Esophagus muscularis mucosa (tissue), 4 donors: ENCODE measurements at places on chromosomes 6 and 20. TPM values are rescaled to one million over a fixed set of nuclear protein-coding genes. Genes with fewer than 3 reads are reported as not detected.

The DACT2 gene
- total RNA-seq, result 1.4 TPM

- no peak for DNase-seq
- H3K27me3 ChIP-seq, result no peaks in the 10 kb centered on the region
- H3K4me1 ChIP-seq, result no peaks in the 10 kb centered on the region
- no peak overlapping the region for H3K27ac ChIP-seq
- no peaks in the 10 kb centered on the region for H3K36me3 ChIP-seq
Observed at GRCh38 chr6:11113038-11113437, 1.5 kb upstream of the ERVFRD-1 start.

GRCh38 chr6:71301546-71301945, 12.9 kb downstream of the OGFRL1 start:
- no peak for DNase-seq
- no peaks in the 10 kb centered on the region for H3K27me3 ChIP-seq
- no peaks in the 10 kb centered on the region for H3K4me1 ChIP-seq
- H3K4me3 ChIP-seq, result no peak overlapping the region
- H3K36me3 ChIP-seq, result peaks cover 4% of the 10 kb centered on the region

The SFTA2 gene
- 1.1 TPM for total RNA-seq

DNA sequence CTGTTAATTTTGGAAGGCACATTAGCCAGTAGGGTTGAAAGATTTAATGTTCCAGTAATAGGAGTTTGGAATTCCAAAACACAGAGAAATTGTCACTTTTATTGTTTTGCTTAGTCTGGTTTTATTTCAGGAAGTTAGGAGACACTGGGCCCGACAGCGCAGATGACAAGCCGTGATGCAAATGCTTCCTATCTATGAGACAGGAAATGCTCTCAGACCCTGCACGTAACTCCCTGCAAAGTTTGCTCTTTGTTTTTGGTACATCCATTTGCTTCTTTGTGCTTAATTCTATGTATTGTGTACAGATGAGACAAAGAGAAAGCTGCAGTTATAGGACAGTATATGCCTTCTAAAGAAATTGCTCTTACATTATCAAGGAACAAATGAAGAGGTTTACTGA, 201.6 kb upstream of the SGK1 start:
- H3K27ac ChIP-seq, result peak overlapping the region; percentile 67
- no peak for DNase-seq
- peaks cover 23% of the 10 kb centered on the region for H3K4me1 ChIP-seq
- no peak overlapping the region for H3K4me3 ChIP-seq

The GTSF1L gene
- not detected for total RNA-seq

The NKAIN4 gene
- 0.45 TPM for total RNA-seq

DNA sequence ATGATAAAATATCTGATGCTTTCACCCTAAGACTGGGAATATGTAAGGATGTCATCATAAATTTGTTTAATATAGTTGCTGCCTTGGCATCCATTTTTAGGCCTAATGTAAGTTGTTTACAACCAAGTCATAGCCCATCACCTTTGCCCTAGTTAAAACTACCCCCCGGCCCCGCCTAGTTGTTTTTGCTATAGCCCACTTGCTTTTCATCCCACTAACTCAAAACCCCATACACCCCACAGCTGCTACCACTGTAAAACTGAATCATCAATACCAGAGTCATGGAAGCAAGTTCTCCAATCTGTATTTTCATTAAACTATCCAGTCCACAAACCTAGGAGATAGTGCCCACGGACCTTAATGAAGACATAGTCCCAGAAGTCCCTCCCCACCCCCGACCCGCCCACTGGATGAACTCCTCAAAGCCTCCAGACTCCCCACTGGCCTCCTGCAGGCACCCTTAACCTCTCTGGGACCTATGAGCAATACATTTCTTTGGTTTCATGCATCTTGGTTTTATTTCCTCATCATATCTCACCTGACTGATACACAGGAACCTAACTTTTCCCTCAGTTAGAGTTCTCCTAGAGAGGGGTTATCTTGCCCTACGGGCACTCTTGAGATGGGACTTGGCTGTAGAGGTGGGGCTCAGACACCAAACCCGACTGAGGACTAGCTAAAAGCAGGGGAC, 12.5 kb upstream of the ZDHHC14 start:
- H3K4me3 ChIP-seq, result no peak overlapping the region
- DNase-seq, result no peak
- H3K27ac ChIP-seq, result no peak overlapping the region
- H3K36me3 ChIP-seq, result no peaks in the 10 kb centered on the region
- H3K4me1 ChIP-seq, result no peaks in the 10 kb centered on the region
- no peaks in the 10 kb centered on the region for H3K27me3 ChIP-seq

DNA sequence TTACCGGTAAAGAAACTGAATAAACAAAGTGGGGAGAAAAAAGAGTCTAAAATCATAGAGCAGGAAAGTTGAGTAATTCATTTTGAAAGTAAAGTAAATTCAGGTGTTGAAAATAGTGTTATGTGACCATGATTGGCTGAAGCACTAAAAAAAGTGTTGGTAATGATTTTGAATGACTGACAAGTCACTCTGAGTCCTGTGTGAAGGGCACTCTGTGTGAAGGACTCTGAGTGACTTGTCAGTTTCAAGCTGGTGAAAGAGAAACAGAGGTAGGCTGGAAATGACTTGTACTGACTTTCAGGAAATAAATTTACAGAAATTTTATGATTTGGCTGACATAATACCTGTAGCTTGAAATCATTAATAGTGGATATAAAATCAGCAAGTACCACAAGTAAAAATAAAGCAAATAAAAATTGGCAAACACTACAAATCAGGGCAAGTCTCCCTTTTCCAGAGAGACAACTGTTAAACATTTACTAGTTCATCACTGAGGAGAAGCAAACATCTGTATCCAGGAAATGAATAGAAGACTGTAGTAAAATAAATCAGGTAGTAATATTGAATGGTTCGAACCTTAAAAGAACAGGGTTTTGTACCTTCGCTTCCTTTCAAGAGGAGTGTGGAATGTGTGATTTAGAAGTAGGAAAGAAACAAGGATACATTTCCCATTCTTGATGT, 630.6 kb downstream of the GRIK2 start:
- no peaks in the 10 kb centered on the region for H3K27me3 ChIP-seq
- no peaks in the 10 kb centered on the region for H3K36me3 ChIP-seq
- H3K4me3 ChIP-seq, result no peak overlapping the region
- DNase-seq, result no peak
- H3K27ac ChIP-seq, result no peak overlapping the region

- no peaks in the 10 kb centered on the region for H3K36me3 ChIP-seq
- no peak overlapping the region for H3K4me3 ChIP-seq
- no peak overlapping the region for H3K27ac ChIP-seq
- no peak for DNase-seq
- peaks cover 42% of the 10 kb centered on the region for H3K4me1 ChIP-seq
Observed at GRCh38 chr6:46353528-46353927, 137.7 kb downstream of the RCAN2 start.

- H3K36me3 ChIP-seq, result no peaks in the 10 kb centered on the region
- H3K27me3 ChIP-seq, result no peaks in the 10 kb centered on the region
- no peaks in the 10 kb centered on the region for H3K4me1 ChIP-seq
- no peak overlapping the region for H3K27ac ChIP-seq
Observed at GRCh38 chr6:44332585-44332984, 9.9 kb upstream of the SPATS1 start.

The BPIFB1 gene
- total RNA-seq, result not detected

DNA sequence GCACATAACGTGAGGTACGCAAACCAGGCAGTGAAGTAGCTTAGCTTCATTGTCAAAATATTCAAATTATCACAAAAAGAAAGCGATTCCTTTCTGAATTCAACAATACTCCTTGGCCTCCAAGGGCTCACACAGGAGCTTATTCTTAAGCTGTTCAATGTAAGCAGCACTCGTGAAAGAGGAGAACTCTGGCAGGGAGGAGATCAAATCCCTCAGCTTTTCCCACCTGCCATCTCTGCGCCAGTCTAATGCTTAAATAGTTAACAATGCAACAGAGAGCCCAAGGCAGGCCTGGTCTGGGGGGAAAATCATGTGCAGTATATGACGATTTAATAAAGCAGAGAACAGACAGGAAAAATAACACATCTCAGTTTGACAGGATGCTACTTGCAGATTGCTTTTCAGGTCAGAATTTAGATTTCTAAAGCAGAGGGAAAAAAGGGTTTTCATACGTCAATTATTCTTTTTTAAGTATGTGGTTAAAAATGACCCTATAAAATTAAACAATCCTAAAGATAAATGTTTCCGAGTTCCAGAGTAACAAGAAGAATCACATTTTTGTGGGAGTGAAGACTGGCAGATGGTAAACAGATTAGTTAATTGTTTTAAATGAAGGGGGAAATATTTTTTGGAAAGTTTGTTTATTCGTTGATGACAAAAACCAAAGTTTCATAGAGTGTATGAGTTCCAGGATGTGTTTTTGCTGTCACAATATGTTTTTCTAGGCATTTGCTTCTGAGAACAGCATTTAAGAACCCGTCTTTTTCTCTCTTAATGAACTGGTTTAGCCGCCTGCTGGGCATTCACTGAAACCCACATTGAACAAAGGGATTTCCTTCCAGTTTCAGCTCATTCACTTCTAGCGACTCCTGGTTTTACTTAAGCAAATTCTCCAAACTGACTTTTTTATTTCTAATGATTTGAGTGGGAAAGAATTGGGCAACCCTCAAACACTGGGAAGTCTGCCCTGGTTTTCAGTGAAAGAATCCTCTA, 45.9 kb downstream of the PLAGL1 start:
- no peak overlapping the region for H3K4me3 ChIP-seq
- no peak overlapping the region for H3K27ac ChIP-seq
- no peaks in the 10 kb centered on the region for H3K27me3 ChIP-seq
- no peak for DNase-seq

The GATA5 gene
- 0.33 TPM for total RNA-seq

The PAK5 gene
- 0.42 TPM for total RNA-seq

DNA sequence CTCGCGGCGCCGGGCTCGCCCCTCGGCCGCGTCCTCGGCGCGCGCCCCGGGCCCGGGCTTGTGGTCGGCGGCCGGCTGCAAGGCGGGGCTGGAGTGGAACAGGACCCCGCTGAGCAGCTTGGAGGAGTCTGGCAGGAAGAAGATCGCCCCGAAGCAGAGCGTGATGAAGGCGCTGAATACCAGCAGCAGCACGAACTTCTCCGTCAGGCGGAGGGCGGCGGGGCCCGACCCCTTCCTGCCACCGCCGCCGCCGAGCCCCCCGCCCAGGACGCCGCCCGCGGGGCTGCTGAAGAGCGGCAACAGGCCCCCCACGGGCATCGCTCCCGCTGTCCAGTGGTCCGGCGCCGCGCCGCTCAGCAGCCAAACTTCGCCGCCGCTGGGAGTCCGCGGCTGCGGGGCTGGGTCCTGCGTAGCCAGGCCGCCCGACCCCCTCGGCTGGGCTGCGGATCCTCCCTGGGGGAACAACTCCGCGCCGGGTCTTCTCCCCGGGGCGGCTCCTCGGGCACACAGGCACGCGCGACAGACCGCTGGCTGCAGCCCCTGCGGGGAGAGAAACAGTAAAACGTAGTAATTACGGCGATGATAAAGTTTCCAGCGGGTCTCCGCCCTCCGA, 707 bp downstream of the MAN1A1 start:
- H3K4me1 ChIP-seq, result peaks cover 48% of the 10 kb centered on the region
- no peak for DNase-seq
- no peaks in the 10 kb centered on the region for H3K36me3 ChIP-seq

DNA sequence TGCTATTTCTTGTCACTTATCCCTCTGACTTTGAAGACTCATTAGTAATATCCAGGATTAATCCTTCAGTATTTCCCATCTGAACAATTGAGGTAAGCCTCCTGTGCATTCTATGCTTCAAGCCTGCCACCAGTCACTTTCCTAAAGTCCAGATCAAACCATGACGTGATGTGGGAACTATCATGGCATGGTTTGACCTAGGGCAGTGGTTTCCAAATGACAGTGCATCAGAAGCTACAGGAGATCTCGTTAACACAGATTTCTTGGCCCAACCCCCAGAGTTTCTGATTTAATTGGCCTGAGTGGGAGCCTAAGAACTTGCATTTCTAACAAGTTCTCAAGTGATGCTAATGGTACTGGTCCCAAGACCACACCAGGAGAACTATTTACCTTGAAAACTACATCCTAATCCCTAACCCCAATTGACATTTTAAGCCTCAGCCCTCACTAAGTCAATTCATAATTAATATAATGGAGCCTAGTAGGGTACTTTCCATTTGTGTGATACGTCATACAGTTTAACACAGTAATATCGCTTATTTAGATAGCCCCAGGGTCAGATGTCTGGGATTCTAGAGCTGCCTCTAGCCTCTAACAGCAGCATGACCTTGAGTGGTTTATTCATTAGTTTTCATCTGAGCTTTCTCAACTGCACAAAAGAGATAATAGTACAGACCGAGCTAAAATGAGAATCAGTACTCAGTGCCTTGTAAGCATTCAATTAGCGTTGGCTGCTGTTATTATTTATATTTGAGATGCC, 907.6 kb downstream of the TFAP2A start:
- no peaks in the 10 kb centered on the region for H3K27me3 ChIP-seq
- H3K36me3 ChIP-seq, result no peaks in the 10 kb centered on the region
- H3K4me3 ChIP-seq, result no peak overlapping the region
- no peak for DNase-seq
- H3K27ac ChIP-seq, result no peak overlapping the region

- H3K4me3 ChIP-seq, result no peak overlapping the region
- DNase-seq, result no peak
- no peaks in the 10 kb centered on the region for H3K36me3 ChIP-seq
- no peak overlapping the region for H3K27ac ChIP-seq
Observed at GRCh38 chr6:82408952-82409431, 45.4 kb downstream of the TPBG start.

The ZSCAN23 gene
- total RNA-seq, result 2.9 TPM

DNA sequence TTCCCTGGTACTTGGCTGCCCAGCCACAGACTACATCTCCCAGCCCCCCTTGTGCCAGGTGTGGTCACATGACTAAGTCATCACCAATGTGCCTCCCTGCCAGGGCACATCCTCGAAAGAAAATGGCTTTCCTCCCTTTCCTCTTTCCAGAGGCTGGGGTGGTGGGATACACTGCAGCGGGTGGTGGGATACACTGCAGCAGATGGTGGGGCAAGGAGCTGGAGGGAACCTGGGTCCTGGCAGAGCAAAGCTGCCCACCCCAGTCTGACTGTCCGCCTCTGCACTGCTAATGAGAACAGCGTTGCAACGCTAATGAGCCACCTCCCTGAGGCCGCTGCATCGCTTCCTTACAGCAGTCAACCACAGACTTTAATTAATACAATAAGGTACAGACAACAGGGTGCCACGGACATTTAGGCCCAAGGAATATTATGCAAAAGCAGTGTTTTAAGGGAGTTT, 125.3 kb downstream of the PREX1 start:
- H3K4me1 ChIP-seq, result peaks cover 22% of the 10 kb centered on the region
- no peak for DNase-seq
- H3K36me3 ChIP-seq, result no peaks in the 10 kb centered on the region
- H3K4me3 ChIP-seq, result no peak overlapping the region

- H3K4me1 ChIP-seq, result peaks cover 50% of the 10 kb centered on the region
- H3K36me3 ChIP-seq, result no peaks in the 10 kb centered on the region
- no peaks in the 10 kb centered on the region for H3K27me3 ChIP-seq
- H3K27ac ChIP-seq, result no peak overlapping the region
- no peak overlapping the region for H3K4me3 ChIP-seq
Observed at GRCh38 chr6:2730353-2731107, 20.2 kb downstream of the MYLK4 start.
